ENCODE measurements at places on chromosomes 3 and 15. TPM values are rescaled to one million over a fixed set of nuclear protein-coding genes. Genes with fewer than 3 reads are reported as not detected.

GRCh38 chr3:140724856-140725812 is 47.3 kb downstream of the TRIM42 start:
- DNase-seq: no peak

DNA sequence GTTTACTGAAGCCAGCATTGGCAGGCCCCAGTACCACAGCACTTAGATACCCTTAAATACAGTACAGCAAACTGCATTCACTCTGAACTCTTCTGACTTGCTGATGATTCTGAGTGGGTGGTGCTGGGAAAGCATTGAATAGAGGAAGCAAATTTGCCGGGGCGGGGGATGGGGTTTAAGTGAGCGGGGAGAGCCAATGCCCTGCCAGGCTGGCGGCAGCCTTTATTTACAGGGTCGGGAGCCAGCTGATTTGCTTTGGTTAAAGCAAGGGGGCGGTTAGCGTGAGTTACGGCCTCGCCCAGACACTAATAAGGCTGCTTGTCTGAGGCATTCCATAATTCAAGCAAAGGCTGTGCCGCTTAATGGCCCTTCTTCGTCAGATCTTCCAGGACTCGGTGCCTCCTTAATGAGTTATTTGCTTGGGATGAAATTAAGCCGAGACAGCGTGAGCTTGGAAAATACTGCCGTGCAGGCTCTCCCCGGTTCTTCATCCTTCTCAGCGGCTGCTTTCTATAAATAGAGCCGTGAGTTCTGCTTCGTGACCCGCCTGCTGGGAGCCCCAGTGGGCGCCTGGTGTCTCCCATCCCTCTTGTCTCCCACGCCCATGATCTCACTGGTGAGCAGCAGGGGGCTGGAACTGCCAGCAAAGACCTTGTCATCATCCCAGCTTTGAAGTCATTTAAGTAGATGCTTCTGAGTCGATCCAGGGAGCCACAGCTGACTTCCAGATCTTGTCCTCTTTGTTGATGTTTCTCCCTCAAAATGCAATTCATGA is 25.8 kb downstream of the SPSB4 start:
- DNase-seq: peak; percentile 77

Gene RTP1
- not detected for polyA plus RNA-seq

DNA sequence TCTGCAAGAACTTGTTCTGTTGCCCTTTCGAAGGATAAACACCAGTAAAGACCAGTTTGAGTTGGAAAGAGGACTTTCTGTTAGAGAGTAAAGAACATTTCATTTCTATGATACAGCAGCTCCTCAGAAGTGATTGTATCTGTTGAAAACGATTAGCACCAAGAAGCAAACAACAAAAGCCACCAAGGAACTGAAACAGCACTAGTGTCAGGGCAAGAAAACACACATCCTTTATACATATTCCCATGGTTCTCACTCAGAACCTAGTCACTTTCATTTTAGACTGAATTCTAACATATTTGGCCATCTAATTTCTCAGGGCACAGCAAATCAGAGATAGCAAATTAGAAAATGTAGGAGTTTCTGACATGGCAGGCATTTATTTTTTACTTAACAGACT is 116.1 kb downstream of the ATP1B3 start:
- no peak for DNase-seq

GRCh38 chr3:144429719-144430121 is 458.1 kb downstream of the DIPK2A start:
- DNase-seq: no peak

DNA sequence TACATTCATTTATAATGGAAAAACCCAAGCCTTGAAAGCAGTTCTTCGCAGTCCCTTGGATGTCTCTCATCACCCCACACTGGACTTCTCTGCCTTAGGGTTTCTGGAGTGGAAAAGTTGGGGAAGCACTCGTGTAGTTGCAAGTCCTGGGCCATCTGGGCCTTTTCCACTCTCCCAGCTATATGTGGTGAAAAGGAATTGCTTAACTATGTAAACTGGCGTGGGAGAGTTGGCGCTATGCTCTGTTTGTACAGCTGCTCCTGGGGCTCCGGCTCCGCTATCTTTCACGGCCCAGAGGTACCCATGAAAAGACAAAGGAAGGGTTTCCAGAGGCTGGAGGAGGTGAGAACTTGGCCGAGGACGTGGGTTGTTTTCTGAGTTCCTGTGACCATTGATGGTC is 81.1 kb upstream of the MYZAP start:
- DNase-seq: peak; percentile 37

DNA sequence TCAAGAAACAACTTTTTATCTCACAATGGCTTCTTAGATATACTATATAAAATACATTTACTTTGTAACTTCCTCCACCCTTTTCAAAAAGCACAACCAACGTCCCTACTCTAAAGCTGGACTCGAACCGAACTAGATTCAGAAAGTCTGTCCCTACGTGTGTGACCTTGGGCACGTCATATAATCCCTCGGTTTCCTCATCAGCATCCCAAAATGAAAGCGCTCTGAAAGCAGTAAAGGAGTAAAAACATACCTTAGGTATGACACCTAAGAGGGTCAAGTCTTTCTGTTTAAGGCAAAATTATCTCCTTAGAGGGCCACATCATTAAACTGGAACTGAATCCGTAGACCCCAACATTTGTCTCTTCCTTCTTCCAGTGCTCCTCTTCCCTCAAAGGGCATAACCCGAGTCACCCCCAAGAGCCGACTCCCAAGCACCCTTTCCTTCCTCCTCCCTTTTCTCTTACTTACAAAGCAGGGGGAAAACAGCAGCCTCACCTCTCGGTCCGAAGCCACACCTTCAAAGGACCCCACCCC is 663 bp downstream of the PDCD10 start:
- peak; percentile 31 for DNase-seq

GRCh38 chr3:184360929-184361531 is 375 bp downstream of the CLCN2 start:
- DNase-seq: no peak

Gene SLC28A1
- 1.5 TPM for polyA plus RNA-seq

GRCh38 chr15:25993506-25993905 is 130.4 kb upstream of the ATP10A start:
- DNase-seq: no peak

- no peak for DNase-seq
Observed at GRCh38 chr3:186187401-186188275, 78.7 kb upstream of the ETV5 start.

GRCh38 chr15:99511531-99511865 is 54.3 kb upstream of the MEF2A start:
- no peak for DNase-seq

Gene DPH6
- polyA plus RNA-seq: 14.4 TPM

- peak; percentile 46 for DNase-seq
Observed at GRCh38 chr3:15635121-15635661, 33.6 kb downstream of the BTD start.

DNA sequence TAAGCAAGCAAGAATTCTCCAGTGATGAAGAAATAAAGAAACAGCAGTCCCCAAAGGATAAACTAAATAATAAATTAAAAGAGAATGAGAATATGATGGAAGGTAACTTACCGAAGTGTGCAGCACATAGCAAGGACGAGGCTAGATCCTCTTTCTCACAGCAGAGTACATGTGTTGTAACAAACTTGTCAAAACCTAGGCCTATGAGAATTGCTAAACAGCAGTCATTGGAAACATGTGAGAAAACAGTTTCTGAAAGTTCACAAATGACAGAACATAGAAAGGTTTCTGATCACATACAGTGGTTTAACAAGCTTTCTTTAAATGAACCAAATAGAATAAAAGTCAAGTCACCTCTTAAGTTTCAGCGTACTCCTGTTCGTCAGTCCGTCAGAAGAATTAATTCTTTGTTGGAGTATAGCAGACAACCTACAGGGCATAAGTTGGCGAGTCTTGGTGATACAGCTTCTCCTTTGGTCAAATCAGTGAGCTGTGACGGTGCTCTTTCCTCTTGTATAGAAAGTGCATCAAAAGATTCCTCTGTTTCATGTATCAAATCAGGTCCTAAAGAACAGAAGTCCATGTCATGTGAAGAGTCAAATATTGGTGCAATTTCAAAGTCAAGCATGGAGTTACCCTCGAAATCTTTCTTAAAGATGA is 4.5 kb upstream of the SCG5 start:
- no peak for DNase-seq

DNA sequence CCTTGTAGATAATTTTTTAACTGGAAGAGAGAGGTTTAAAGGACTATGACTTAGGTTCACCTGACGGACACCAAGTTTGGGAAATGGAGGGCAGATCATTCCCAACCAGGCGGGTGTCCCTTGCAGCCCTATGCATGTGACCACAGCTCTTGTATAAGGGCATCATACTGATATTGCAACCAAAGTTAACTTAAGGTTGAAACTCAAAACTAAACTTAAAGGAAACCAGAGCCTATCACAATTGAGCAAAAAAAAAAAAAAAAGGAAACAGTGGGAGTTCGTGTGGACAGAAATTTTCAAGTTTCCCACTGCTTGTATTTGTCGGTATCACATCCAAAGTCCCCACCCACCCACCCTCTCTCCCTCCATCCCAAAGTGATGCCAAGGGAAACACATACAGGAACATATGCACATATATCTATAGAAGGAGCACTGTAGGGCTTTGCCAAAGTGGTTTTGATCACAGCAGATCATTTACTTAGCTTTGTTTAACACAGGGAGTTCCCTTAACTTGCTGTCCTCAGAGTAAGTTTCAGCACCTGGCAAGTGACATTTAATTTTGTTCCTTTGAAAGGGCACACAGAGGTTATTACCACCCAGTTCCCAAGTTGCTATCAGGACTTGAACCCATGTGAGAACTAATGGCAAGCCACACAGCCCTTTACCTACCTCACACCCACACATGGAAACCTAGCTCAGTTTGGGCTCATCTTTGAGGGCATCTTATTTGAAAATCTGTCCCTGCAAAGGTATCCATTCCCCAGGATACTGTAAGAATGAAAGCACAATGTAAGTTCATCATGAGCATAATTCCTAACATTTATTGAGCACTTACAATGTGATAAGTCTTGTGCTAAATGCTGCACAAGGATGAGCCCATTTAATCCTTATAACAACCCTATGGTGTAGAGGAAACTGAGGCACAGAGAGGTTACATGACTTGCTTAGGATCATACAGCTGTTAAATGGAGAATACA is 204.5 kb upstream of the CMC1 start:
- DNase-seq: no peak

Gene GCNT3
- 14.6 TPM for polyA plus RNA-seq

Gene VIPR1
- 17.3 TPM for polyA plus RNA-seq

Gene C3orf49
- polyA plus RNA-seq: not detected

- no peak for DNase-seq
Observed at GRCh38 chr3:141125351-141125750, 74.2 kb downstream of the SPSB4 start.

DNA sequence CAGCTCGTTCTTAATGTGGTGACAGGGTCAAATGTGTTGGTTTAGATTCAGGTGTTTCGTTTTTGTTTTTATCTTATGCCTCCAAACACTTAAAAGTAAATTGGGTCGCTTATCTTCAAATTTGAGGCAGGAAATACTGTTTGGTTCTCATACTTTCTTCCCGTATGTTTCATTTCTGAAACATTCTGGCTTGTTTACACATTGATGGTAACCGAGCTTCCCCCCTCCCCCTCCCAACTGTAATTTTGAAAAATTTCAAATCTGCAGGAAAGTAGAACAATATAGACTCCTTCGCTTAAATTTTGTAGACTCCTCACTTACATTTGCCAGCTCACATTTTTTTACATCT is 64.9 kb downstream of the CMTM8 start:
- no peak for DNase-seq

- DNase-seq: no peak
Observed at GRCh38 chr3:48830715-48831114, 17.0 kb downstream of the PRKAR2A start.

- peak; percentile 94 for DNase-seq
Observed at GRCh38 chr3:149969940-149970715, 567 bp downstream of the PFN2 start.

Gene PP2D1
- 0.40 TPM for polyA plus RNA-seq

DNA sequence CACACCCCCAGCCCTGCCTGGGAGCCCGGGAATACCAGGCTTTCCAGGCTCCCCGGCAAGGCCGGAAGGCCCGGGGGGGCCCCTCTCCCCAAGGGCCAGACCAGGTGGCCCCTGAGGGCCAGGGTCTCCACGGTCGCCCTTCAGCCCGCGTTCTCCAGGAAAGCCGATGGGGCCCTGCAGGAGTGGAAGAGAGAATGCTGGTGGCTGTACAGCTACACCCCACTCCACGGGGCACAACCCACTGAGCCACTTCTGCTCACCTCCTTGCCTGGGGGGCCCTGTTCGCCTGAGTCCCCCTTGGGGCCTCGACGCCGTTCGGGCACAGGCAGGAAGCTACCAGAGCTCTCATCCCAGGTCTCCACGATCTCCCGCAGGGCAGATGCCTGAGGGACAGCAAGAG is 11.8 kb upstream of the UCN2 start:
- no peak for DNase-seq

DNA sequence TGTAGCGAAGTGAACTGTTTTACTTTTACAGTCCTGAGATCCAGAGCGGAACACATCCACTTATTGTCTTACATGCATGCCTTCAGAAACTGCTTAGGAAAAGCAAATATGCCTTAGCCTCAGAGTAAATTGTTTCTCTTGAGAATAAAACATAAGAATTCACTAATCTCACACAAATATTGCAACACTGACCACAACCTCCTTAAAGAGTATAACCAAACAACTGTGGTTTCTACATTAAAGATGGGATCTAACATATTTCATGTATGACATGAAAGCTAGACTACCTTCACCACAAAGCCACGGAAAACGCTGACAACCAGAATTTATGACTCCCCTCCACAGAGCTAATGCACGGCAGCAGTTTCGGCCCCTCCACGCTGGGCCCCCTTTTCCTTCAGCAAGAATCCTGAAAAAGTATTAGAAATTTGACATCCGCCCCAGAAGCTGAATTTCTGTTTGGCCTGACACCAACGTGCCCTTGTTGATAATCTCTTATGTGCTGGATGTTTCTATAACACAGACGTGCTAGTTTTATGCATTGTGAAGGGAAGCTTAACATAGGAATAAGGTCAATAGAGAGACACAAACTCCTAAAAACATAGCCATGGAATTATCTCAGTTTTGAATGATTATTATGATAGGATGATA is 84.6 kb downstream of the GREM1 start:
- DNase-seq: no peak

DNA sequence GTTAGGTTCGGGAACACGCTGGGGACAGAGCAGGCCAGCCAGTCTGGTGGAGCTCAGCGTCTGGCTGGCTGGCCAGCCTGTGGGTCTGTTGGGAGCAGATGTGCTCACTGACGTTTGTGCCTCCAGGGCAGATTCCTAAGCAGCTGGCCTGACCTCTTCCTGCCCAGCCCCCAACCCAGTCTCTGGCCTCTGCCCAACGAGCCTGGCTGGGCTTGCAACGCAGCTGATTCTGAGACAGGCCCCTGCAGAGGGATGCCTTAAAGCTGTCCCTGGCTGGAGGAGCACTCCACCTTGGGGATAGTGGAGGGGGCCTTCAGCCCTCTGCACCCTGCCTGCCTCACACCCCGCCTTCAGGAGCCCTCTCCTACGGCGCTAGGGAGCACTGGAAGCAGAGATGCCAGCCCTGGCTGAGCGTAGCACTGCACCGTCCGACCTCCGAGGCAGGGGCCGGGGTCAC is 46.0 kb downstream of the KLF13 start:
- peak; percentile 43 for DNase-seq

GRCh38 chr3:71011565-71012287 is 571.8 kb downstream of the FOXP1 start:
- DNase-seq: no peak

Gene SCN11A
- polyA plus RNA-seq: 0.86 TPM

GRCh38 chr15:47961401-47962090 is 159.2 kb upstream of the SLC24A5 start:
- no peak for DNase-seq

- peak; percentile 33 for DNase-seq
Observed at GRCh38 chr15:31065824-31066223, 35.7 kb downstream of the TRPM1 start.
